ENCODE measurements at places on chromosomes 13 and 19. TPM values are rescaled to one million over a fixed set of nuclear protein-coding genes. Genes with fewer than 3 reads are reported as not detected.

The SPATA13 gene
- 12.9 TPM for polyA plus RNA-seq

GRCh38 chr19:39194832-39195542 is 1.8 kb upstream of the NCCRP1 start:
- no peak for DNase-seq

The TNFSF13B gene
- polyA plus RNA-seq = 0.97 TPM

GRCh38 chr13:41971848-41972247 is 10.9 kb upstream of the VWA8 start:
- DNase-seq = no peak

DNA sequence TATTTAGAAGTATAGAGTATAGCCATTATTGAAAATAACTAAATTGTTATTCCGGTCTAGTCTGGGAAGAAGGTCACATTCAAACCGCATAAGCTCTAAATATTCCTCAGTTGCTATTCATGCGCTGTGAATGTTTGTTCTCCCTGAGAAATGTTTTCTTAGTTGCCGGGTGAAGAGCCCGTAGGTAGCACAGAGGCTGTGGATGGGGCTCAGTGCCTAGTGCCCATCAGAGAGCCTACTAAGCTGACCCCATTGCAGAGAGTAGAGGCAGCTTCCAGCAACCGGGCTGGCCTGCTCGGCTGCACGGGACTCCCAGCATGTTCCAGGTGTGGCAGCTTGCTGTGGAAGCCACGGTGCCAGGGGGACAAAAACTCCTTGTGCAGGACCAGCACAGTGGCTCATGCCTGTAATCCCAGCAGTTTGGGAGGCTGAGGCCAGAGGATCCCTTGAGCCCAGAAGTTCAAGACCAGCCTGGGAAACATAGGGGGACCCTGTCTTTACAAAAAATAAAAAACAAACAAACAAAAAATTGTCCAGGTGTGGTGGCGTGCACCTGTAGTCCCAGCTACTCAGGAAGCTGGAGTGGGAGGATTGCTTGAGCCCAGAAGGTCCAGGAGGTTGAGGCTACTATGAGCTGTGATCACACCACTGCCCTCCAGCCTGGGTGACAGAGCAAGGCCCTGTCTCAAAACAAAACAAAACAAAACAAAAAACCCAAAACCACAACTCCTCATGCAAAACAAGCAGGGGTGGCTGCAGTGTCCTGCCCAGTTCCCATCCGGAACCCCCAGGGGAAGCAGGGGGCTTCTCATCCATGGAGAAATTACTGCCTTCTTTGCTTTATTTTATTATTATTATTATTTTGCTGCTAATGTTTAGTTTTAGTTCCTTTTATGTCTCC is 82.5 kb downstream of the KCTD15 start:
- no peak for DNase-seq

DNA sequence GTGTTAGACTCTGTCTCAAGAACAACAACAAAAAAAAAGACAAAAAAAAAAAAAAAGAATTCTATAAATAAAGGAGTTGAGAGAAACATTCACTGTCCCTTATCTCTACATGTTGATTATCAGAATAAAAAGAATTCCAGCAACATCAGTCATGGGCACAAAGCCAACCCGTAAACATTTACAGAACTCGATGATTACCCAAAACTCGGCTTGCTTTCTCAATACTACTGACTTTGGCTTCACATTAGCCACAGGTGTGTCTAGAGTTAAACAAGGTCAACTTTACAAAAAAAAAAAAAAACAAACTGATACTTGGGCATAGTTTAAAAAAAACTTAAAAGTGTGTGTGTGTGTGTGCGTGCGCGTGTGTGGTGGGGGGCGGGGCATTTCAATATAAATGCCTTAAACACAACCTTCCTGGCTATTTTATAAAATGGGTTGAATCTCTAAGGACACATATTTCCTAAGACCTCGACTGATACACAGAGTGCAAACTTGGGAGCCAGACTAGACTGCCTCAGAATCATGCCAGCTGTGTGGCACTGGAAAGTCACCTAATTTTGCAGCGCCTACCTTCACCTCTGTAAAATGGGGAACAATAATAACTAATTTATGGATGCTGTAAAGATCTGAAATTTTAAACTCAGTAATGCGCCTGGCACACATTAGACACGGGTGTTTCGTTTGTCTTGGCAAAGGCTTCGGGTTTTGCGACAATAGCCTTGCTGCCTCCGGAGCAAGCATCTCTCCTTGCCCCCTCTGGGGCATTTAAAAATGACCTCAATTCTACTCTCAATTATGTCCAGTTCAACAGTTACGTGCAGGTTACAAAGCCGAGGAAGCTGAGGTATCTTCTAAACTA is 922 bp downstream of the EBPL start:
- DNase-seq = peak; percentile 65

DNA sequence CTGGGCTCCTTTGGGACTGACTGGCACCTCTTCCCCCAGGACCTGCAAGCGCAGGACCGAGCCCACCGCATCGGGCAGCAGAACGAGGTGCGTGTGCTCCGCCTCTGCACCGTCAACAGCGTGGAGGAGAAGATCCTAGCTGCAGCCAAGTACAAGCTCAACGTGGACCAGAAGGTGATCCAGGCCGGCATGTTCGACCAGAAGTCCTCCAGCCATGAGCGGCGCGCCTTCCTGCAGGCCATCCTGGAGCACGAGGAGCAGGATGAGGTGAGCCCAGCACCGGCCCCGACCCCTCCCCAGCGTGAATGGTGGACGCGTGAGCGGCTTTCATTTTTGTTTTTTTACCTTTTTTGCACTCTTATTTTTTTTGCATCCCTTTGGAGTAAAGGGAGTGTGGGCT is 56.0 kb upstream of the LDLR start:
- DNase-seq = no peak

DNA sequence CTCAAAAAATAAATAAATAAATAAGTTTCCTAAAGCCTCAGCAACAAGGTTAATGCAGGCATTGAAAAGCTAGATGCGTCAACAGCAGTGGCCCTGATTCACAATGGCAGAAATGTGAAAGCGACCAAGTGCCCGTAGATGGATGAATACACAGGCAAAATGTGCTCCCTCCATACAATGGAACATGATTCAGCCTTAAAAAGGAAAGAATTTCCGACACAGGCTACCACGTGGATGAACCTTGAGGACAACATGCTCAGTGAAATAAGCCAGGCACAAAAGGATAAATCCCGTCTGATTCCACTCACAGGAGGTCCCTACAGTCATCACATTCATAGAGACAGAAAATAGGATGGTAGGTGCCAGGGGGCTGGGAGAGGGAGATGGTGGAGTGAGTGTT is 31.7 kb downstream of the INSR start:
- no peak for DNase-seq

- DNase-seq = no peak
Measured at GRCh38 chr19:46116121-46116520, 8.4 kb downstream of the IGFL3 start.

- peak; percentile 26 for DNase-seq
Measured at GRCh38 chr13:41017159-41017558, 2.0 kb downstream of the ELF1 start.

The ZNF709 gene
- polyA plus RNA-seq = 0.63 TPM

DNA sequence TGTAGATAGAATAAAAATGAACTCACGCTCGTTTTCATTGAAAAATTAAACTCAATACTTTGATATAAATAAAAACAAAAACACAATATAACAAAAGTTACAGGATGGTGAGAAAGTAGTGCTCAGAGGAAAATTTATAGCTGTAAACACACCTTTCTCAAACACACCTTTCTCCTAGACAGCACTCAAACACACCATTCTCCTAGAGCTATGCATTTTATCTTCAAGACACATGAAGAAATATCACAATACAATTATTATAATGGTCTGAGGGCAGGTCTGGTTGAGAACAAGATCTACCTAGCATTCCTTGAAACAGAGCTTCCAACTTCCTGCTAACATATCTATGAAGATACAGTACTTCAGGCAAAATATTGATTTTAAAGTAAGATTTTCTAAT is 183.4 kb upstream of the NBEA start:
- no peak for DNase-seq

The RFPL4A gene
- not detected for polyA plus RNA-seq

DNA sequence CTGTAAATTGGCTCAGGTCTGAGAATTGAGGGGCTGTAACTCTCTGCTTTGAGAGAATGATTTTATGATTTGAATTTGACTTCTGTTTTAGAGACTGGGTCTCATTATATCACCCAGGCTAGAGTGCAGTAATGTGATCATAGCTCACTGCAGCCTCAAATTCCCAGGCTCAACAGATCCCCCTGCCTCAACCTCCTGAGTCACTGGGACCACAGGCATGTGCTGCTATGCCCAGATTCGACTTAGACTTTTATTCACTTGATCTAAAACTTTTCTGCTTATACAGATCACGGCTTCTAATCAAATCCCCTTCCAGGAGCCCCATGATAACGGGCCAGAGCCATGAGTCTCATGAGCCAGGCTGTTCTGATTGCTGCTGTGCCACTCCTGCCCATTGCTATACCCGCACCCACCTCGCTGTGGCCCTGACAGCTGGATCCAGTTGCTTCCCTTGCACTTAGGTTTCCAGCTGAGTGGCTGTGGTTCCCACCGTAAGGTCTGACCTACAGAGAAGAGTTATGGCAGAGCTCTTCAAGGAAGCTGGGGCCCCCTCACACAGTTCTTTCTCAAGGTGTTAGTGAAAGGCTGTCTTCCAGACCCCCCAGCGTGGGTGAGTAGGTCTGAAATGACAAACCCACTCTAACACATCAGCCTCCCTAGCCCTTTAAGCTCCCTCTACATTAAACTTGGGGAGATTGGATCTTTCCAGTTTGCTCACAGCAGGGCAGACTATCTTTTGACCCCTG is 251.2 kb upstream of the SGCG start:
- no peak for DNase-seq

The WTIP gene
- 17.1 TPM for polyA plus RNA-seq

- no peak for DNase-seq
Measured at GRCh38 chr13:108200781-108201398, 14.4 kb downstream of the LIG4 start.

DNA sequence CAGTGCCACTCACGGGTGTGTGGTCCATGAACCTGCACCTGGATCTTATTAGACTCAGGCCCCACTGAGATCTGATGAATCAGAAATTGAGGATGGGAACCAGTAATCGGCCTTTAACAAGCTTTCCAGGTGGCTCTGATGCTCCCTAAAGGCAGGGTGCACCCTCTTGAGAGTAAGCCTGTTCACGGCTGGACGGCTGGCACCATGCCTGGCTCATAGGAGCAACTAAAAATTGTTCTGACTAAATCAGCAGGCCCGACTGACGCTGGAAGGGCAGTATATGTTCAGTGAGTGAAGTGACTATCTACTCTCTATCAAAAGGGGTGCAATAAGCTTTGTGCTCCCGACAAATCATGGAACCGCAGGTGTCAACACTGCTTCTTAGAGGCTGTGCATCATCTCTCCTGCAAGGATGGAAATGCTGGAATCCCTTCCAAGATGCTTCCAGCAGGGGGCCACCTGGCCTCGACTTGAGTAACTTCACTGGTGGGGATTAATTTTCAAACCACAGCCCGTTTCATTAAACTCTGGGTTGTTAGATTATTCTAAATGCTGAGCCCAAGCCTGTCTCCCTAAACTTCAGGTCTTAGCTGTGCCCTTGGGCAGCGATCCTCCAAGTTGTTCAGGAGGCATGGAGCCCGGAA is 28.4 kb downstream of the TMTC4 start:
- peak; percentile 45 for DNase-seq

- no peak for DNase-seq
Measured at GRCh38 chr13:41643507-41643906, 186.2 kb downstream of the RGCC start.

- no peak for DNase-seq
Measured at GRCh38 chr13:98345107-98345935, 168.3 kb upstream of the RNF113B start.

GRCh38 chr13:98721825-98722510 is 30.5 kb downstream of the SLC15A1 start:
- DNase-seq = no peak

DNA sequence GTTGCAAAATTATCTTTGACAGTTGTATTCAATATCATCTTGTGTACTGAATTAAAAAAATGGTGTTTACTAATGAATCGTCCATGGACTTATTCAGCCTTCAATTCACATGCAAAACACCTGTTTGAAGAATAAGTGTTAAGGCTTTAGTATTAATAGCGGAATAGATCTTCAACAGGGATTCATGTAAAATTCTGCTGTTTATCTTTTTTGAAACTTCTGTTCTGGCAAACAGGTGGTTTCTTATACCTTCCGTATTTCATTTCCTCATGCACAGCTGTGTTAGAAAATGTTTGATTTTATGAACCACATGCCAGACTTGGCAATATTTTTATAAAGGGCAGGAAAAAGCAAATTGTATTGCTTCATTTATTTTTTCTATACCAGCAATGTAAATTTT is 255.7 kb downstream of the DACH1 start:
- no peak for DNase-seq

DNA sequence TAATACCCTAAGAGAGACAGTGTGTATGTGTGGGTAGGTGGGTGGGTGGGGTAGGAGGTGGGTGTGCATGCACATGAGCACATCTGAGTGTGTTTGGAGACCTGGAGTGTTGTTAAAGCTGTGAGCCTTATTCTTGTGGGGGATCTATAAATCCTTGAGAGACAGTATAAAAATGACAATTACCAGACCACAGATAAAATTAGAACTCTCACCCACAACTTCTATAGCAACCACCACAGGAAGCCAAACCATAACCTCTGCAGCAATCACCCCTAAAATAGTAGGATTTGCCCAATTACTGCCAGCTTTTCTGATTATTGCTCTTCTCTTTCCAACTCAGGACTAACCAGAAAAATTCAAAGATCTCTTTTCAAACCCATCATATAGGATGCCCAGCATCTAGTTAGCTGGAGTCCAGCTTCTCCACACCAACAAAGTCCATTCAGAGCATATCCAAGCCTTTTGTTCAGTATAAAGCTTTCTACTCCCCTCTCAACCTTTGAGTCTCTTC is 93.4 kb upstream of the SLITRK1 start:
- DNase-seq = no peak

DNA sequence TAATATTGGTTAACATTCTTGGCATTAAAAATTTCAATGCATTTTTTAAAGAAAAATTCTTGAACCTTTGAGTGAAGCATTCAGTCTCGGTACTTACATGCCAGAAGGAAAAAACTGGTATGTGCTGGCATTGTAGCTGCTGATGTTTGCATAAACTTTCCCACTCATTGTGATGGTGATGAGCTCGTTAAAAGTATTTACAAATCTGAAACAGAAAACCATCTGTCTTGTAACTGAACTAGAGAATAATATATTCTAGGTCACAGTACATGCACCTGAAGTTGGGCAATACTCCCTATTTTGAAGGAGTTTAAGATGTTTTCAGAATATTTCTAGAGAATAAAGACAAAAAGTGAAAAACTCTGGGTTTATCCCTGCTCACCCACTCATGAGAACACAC is 64.1 kb downstream of the SLC15A1 start:
- DNase-seq = no peak

- DNase-seq = peak; percentile 76
Measured at GRCh38 chr19:18932216-18932841, 8.7 kb downstream of the HOMER3 start.

- no peak for DNase-seq
Measured at GRCh38 chr13:89923736-89924135, 1423.8 kb upstream of the MIR17HG start.
